Right renal cortex interstitium (tissue), 3 donors: ENCODE measurements at places on chromosomes 1 and 21. TPM values are rescaled to one million over a fixed set of nuclear protein-coding genes. Genes with fewer than 3 reads are reported as not detected.

The RRP1B gene
- polyA plus RNA-seq: 28.0 TPM

GRCh38 chr1:23216771-23217420, 406 bp downstream of the HTR1D start:
- DNase-seq: no peak

- DNase-seq: no peak
Observed at GRCh38 chr1:109642626-109643025, 13.3 kb upstream of the GSTM4 start.

The USH2A gene
- polyA plus RNA-seq: 0.53 TPM

The LMX1A gene
- not detected for polyA plus RNA-seq

DNA sequence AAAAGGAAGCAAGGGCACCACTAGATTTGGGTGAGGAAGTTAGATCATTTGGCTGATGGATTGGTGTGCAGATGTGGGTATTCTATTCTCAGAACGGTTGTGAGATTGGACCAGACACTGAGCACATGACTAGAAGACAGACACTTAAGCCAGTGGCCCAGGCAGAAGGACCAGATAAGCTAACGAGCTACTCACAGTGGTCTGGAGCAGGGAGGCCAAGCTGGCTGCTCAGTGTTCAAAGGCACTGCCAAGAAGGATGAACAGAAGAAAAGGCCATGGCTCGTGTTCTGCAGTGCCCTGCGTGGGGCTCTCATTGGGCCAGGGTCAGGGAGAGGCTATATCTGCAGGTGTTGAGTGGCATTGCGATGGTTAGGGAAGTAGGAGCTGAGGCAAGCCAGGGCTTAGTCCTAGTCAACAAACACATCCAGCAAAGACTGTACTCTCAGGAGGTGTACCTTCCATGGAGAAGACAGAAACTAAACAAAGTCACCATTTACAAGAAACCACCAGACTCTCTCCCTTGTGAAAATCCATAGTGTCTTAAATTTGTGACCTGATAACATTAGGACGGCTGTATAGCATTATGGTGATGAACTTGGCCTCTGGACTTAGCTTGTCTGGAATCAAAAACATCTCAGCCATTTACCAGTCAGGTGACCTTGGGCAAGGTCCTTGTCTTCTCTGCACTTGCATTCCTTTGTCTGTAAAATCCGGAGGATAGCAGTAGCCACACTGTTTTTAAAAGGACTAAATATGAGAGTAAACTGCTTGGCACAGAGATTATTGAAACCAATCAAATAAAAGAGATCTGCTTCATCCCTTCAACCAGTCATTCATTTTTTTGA, 274.5 kb downstream of the SIPA1L2 start:
- DNase-seq: no peak

DNA sequence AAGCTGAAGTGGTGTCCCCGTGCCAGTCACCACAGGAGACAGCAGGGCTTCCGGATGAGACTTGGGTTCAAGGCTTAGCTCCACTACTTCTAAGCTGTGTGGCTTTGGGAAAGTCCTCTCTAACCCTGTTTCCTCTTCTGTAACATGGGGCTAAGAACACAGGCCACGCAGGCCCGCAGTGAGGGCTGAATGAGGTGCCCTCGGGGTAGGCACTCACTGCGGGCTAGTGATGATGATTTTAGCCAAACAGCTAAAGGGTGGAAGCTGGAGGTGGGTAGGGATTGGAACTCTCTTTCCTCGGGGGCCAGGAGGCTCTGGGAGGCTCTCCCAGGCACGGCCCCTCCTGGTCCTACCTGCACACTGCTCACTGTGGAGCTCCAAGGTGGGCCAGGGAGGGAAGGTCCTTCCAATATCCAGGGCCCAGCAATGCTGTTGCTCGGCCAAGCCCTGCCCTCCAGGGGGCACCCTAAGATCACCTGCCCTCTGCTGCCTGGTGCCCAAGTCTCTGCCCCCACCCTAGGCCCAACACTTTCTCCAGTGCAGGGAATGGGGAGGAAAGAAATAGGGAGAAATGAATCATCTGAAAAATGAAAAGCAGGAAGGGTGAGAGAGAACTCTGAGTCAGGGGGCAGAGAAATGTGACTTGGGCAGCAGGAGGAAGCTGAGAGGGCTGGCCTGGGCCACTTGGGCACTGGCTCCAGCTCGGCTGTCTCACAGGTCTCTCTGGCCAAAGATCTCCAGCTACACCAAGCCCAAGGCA, 19.2 kb upstream of the EVA1B start:
- DNase-seq: no peak

GRCh38 chr1:247535402-247535801, 838 bp downstream of the OR2C3 start:
- DNase-seq: no peak

The KRTAP11-1 gene
- polyA plus RNA-seq: not detected

The AGMAT gene
- 35.5 TPM for polyA plus RNA-seq

DNA sequence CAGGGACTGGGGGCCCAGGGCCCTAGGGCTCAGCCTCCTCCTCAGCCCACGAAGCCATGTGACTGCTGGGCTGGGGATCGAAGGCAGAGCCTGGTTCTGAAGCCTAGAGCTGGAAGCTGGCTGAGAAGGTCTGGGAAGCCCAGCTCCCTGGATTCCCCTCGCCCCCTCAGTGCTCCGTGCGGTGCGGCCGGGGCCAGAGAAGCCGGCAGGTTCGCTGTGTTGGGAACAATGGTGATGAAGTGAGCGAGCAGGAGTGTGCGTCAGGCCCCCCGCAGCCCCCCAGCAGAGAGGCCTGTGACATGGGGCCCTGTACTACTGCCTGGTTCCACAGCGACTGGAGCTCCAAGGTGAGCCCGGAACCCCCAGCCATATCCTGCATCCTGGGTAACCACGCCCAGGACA, 9.1 kb downstream of the ADAMTSL4 start:
- no peak for DNase-seq

The SLAMF8 gene
- 1.4 TPM for polyA plus RNA-seq

DNA sequence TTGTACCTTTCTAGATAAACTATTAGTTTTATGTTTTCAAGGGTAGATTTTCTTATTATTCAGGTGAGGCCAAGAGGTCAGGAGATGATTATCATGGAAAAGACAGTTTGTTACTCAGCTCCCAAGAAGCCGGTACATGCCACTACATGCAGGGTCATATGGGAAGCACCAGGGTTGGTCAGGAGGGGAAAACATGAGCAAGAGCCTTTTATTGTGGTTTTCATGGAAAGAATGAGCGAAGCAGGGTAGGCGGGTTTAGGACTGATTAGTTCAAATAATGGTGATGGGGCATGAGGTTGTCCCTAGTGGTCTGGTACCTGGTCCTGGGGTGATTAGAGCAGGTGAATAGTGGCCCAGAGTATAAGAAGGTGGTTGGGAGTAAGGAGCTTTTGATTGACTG, 189.9 kb downstream of the APP start:
- no peak for DNase-seq

DNA sequence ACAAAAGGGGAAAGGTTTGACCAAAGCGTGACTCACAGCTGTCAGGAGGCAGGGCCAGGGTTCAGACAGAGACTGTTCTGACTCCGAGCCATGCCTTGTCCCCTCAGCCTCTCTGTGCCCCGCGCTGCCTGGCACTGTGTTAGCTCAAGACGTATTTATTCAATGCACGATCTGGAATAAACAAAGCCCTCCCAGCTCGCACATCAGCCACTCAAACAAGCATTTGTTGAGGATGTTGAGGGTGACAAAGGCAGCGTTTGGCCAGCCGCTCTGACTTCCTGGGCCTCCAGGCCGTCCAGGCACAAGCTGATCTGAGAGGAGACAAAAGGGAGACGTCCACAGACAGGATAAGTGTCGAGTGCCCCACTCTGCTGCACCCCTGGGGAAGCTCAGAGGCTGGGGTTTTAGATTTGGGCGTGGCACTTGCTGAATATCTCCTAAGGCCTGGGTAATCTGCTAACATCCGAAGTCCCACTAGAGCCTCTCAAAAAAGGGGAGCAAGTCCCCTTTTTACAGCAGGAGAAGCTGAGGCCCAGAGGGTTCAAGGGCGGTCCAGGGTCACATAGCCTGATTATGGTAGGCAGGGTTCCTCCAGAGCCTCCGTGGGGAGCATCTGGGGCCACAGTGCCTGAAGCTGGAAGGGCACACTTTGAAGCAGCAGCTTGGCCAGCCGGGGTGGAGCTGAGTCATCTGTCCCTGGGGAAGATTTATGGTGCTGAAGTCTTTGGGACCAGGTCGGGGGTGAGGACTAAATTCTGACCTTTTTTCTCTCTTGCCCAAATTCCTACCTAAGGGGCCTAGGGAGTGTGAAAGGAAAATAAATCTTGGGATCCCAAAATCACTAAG, 95.9 kb downstream of the SPSB1 start:
- no peak for DNase-seq

DNA sequence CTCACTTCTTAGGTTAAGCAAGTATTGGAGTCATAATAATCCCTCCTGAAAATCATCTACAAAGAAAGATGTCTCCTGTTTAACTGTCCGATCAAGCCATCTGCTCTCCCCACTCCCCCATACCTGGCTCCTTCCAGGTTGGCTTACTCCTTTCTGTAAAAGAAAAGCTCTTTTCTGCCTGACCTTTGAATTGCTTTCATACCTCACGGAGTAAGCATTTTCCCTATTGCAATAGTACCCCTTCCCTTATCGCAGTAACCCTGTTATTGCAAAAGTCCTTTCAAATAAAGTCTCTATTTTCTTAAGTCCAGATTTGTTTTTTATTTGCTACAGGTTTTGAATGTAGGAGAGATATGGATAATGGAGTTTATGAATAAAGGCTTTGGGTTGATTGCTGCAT, 150.4 kb downstream of the GRIK1 start:
- DNase-seq: no peak

GRCh38 chr1:242139442-242139841, 140.5 kb upstream of the MAP1LC3C start:
- DNase-seq: no peak

GRCh38 chr1:161226759-161227158, 899 bp downstream of the TOMM40L start:
- no peak for DNase-seq

DNA sequence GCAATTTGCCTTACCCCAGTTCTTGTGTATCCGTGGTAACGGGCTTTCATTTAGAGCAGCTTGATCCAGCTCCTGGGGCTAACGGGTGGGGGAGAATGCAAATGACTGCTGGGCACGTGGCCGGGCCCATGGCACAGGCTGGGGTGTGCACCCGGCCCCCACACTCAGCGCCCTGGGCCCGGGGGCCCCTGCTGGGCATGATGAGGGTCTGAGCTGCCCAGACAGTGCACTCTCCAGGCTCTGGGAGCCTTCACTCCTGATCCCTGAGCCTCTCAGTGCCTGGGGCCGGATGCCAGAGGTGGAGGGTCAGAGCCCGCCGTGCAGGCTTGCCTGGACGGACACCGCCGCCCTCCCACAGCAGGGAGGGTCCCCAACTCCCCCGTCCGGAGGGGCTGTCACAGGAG, 20.1 kb upstream of the PEX10 start:
- DNase-seq: no peak
